ENCODE measurements at places on chromosomes 2 and 18.

- no peak for DNase-seq
Measured at GRCh38 chr2:203352604-203353255, 24.5 kb downstream of the ABI2 start.

DNA sequence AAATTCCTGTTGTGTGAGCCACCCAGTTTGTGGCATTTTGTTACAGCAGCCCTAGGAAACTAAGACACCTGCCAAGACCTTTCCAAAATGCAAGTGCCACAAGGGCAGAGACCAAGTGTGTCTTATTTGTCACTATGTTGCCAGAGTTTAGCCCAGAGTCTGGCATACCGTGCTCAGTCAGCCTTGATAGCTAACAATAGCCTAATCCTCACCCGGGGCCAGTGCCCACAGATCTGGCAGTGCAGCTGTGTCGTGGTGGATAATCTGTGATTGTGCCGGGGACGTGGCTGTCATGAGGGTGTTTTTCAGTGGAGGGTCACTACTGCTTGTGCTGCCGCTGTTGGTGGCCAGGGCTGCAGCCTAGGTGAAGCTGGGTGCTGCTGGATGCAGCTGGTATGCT, 53.5 kb downstream of the MEP1B start:
- DNase-seq, result no peak

DNA sequence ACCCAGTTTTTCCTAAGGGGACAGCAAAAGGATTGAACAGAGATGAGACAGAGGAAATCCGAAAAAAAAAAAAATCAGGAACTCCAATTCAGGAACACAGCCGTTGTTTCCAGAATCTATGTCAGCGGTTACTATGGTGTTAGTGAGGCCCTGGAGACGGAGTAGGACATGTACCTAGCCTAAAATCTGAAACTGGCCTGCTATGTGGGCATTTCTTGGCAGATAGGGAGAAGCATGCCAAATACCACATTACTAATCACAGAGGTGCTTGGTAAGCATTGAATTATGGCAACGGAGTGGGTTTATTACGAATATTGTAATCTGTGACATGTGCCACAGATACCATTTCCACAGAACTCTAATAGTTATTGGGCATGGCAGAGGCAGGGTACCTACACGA, 530.6 kb downstream of the CCDC85A start:
- no peak for DNase-seq

GRCh38 chr2:7785700-7786099, 868.5 kb downstream of the RNF144A start:
- DNase-seq, result no peak

DNA sequence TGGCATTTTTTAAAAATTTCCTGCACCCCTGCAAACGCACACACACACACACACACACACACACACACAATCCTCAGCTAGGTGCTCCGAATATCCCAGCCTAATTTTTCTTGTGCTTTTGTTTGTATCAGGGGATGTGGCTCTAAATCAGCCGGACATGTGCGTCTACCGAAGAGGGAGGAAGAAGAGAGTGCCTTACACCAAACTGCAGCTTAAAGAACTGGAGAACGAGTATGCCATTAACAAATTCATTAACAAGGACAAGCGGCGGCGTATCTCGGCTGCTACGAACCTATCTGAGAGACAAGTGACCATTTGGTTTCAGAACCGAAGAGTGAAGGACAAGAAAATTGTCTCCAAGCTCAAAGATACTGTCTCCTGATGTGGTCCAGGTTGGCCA, 1.8 kb downstream of the HOXD13 start:
- DNase-seq, result no peak

DNA sequence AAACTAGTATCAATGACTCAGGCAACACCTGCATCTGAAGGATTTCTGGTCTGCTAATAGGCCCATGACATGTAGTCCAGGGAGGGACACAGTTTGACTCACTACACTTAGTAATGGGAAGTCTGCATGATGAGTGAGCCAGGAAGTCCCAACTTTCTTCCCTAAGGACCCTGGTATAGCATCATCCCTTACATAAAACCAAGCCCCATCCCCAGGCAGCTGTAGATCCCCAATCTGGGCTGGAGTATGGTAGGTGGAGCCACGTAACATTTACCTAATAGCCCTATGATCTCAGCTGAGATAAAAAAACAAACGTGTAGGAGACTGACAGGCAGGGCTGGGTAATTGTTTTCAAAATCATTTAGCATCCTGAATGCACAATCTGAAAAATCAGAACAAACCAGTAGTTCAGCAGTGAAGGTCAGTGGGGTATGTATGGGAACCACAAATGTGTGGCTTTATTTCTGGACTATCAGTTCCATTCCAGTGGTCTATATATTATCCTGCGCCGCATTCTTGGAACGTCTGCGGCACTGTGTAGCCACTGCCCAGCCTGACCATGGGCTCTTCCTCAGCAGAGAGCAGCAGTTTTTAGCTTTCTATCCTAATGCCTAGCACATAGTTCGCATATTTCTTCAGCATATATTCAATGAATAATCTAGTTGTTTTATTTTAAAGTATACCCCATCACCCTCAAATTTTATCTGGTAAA, 33.5 kb downstream of the EPB41L3 start:
- DNase-seq, result peak; percentile 58

GRCh38 chr2:152920846-152921245, 202.4 kb downstream of the ARL6IP6 start:
- DNase-seq, result no peak

- DNase-seq, result no peak
Measured at GRCh38 chr2:200483729-200484198, 26.1 kb downstream of the KCTD18 start.

DNA sequence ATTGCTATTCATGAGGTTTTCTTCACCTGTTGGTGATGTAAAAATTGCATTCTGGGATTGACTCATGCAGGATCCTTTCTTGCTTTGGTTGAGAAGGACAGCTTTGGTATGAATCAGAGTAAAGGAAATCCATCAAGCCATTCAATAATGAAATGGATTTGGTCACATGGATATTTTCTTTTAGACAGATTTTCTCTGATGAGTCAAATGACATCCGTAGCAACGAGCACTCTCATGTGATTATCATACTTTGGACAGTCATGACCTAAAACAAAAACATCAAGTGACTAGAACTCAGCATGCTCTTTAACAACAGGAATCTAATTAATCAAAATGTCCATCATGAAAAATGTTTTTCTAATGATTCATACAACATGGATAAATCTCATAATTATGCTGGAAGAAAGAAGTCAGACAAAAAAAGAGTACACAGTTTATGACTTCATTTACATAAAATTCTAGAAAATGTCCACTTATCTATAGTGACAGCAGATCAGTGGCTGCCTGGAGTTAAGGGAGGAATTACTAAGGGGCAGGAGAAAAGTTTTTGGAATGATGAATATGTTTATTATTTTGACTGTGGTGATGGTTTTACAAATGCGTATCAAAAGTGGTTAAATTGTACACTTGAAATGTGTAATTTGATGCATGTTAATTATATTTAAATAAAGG, 30.7 kb downstream of the TRAK2 start:
- DNase-seq, result peak; percentile 75

GRCh38 chr2:26685341-26685740, 7.2 kb upstream of the KCNK3 start:
- no peak for DNase-seq

GRCh38 chr2:232880764-232881351, 10.8 kb downstream of the SNORC start:
- no peak for DNase-seq

DNA sequence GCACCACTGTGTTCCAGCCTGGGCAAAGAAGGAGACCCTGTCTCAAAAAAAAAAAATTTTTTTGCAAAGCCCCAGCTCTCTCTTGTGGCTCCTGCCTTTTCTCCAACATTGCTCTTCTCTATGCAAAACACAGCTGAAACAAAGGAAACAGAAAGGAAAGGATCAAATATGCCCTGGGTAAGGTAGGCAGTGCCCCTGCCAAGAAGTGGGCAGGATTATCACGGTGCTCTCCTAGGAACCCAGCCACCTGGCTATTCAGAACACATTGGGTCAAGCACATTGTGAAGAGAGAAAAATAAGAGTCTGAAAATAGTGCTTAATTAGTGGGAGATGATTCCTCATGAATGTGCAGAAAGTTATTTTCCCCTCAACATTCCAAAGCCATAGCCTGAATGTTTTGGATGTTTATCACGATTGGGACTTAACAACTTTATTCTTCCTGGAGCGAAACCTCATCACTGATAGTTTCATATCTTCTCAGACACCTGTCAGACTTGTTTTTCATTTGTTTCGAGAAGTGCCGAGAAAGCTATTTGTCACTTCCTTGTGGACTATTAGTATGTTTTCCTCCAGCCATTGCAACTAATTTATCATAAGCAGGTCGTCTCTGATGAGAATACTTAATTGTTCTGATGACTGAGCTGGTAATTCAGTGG, 42.7 kb upstream of the RPL31 start:
- DNase-seq, result peak; percentile 84

- DNase-seq, result no peak
Measured at GRCh38 chr18:41594582-41594981, 360.5 kb upstream of the PIK3C3 start.

- DNase-seq, result no peak
Measured at GRCh38 chr18:35050705-35051195, 9.5 kb downstream of the MAPRE2 start.

DNA sequence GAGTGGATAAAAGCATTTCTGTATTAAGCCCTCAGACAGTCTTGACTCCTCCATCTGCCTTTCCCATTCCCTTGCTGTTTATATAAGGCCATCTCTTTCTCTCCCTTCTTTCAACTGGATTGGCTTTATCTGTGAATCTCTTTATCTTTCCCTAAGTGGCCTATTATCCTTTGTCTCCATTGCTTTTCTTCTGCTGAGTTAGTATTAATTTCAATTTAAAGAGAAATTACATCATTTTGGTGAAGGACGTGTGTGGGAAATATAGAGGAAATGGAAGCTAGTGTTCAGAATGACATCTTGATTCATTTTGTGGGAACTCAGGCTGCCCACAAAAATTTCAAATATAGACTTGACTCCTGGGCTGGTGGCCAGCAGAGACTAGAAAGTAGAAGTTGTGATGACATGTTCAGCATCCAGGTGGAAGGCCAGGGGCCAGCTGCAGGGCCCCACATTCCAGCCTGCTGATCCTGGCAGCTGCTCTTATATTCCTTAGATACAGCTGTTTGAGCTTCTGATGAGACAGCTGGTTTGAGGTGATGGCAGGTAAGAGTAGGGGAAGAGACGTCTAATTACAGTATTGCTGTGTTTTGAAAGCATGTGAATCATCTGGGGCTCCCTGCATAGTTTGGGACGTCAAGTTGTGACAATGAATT, 52.3 kb downstream of the DIS3L2 start:
- DNase-seq, result peak; percentile 96

- no peak for DNase-seq
Measured at GRCh38 chr2:174629506-174629905, 31.9 kb upstream of the WIPF1 start.

DNA sequence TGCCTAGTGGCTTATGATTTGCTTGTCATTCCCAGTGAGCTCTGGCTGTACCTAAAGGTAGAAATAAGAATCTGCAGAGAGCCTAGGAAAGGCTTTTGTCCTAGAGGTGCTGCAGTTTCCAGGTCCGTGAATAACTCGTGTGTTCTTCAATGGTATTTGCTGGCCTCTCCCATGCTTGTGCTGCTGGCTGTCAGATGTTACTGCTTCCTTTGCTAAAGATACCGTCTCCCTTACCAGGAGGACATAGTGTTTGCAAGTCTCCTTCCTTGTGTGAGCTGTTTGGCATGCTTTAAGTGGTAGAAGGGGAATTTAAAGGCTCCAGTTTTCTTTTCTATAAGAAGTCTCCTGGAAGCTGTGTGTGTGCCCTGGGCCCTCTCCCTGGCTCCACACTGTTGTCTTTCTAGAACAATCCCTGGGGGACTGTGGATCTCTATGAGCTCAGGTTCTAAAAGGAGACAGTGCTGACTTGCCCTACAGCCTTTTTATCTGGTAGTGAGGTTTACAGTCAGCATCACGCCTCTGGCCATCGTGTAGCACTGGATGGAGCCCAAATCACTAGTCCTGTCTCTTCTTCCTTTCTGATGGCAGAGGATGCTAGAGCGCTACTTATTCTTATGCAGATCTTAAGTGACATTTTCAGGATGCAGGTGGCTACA, 65.8 kb downstream of the RNF144A start:
- DNase-seq, result no peak

DNA sequence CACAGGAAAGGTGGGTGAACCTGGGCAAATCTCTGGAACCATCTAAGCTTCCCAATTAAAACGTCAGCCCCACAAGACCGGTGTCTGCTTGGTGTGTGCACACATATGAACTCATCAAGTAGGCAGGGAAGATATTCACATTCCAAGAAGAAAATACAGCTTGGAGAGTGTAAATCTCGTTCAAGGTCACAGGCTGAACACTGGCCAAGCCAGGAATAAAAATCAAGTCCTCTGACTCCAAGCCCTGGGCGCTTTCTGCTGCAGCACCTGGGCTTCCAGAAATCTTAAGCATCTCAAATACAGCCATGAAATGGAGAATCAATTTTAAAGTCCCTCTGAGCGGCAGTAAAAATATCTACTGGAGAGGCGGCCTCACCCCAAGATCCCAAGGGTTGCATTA, 150.9 kb downstream of the TWIST2 start:
- no peak for DNase-seq

- no peak for DNase-seq
Measured at GRCh38 chr2:17317439-17317976, 200.7 kb downstream of the RAD51AP2 start.

Measured in fibroblast of skin of right quadriceps (primary cell).